ENCODE measurements at places on chromosomes 11 and 22. TPM values are rescaled to one million over a fixed set of nuclear protein-coding genes. Genes with fewer than 3 reads are reported as not detected.

GRCh38 chr11:1235901-1236315 lies 13.0 kb downstream of the MUC5B start:
- DNase-seq = no peak

- DNase-seq = no peak
Measured at GRCh38 chr11:73999581-74000306, 9.1 kb downstream of the UCP3 start.

DNA sequence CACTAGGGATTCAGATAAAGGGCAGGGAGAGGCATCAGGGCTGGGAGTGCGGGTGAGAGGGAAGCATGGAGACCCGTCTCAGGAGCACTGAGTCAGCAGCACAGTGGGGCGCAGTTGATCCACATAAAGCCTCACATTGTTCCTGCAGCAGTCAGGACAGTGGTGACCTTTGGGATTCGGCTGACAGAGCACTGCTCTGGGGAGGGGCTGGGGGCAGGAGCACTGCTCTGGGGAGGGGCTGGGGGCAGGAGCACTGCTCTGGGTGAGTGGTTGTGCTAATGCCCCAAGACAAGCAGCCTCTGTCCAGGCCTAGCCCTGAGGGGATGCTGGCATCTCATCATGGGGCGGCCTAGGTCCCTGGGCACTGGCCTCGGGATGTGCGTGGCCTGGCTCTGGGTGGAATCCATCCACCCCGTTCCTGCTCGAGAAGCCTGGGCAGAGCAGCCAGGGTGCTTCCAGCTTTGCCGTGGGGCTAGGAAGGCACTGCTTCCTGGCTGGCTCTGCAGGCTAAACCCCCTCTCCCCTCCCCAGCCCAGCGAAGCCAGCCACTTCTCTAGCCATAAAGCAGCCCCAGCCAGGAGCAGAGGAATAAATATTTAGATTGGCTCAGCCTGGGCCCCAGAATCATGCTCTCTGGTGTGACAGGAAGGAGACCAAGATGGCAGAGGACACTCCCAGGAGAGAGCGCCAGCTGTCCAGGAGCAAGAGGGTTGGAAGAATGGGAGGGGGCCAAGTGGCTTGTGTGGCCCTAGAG lies 7.3 kb downstream of the OAF start:
- DNase-seq = no peak

GRCh38 chr11:34029176-34029575 lies 22.4 kb upstream of the CAPRIN1 start:
- no peak for DNase-seq

DNA sequence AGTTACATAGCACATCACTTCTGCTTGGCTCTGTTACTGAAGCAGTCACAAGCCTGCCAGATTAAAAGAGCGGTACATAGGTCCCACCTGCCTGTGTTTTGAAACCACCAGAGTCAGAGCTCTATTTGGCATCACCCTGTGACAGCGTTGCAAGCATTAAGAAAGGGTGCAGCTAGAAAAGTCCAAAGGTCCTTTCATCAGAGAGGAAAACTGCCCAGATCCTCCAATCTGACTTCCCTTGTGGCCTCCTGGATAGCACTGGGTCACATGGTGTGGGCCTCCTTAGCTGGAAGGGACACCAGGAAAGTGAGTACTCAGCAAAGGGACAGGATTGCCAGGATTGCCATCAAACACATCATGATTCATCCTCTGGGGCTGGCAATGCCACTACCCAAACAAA lies 22.9 kb downstream of the STX3 start:
- DNase-seq = no peak

DNA sequence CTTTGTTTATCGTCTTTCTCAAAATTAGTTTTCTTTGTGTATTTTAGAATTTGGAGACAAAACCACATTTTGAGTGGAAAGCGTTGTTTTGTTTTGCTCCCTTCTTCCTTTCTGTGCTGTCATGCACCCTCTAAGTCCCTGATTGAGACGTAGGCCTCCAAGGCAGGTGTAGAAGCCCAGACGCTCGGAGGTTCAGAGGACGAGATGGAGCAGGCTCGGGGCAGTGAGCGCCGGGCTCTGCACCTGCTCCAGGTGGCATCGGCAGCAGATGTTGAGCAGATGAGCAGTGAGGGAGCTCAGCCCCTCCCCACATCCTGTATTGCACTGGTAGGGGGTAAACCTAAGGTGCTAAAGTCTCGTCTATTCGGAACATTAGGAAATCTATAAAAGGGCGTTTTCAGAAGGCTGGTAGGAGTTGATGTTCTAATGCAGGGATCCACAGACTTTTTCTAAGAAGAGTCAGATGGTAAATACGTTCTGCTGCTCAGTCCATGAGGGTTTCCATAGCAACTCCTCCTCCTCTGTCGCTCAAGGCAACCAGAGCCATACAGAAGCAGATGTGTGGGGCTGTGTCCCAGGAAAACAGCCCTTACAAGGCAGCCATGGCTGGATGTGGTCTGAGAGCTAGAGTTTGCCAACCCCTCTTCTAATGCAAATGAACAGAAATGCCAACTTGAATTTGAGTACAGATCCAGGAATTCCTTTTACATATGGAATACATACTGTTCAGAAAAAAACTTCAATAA lies 724.2 kb downstream of the BRD1 start:
- no peak for DNase-seq

CRACR2B gene
- total RNA-seq = 1.3 TPM

RFPL1 gene
- not detected for total RNA-seq

CABP4 gene
- 1.2 TPM for total RNA-seq

All from LHCN-M2 (cell line).